ENCODE measurements at places on chromosomes 3 and 15.

DNA sequence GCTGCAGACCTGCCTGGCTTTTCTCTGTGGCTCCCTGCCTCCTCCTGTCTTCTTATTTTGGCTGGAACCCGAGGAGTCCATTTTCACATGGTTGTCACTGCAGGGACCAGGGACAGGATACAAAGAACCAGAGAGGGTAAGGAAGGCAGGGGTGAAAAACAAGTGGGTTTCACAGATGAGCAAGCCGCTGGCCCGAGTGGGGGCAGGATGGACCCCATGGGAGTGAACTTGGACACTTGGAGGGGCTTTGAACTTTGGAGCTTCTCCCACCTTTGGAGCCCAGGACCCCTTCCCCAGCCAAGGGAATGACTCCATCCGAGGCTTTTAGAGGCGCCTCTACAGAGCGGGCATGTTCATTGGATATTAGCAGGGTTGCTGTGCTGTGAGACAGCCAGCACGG, 26.9 kb upstream of the ADCY5 start:
- DNase-seq = no peak

- no peak for DNase-seq
Observed at GRCh38 chr3:71339049-71339448, 244.5 kb downstream of the FOXP1 start.

- DNase-seq = peak; percentile 44
Observed at GRCh38 chr15:33132722-33133345, 61.7 kb downstream of the FMN1 start.

DNA sequence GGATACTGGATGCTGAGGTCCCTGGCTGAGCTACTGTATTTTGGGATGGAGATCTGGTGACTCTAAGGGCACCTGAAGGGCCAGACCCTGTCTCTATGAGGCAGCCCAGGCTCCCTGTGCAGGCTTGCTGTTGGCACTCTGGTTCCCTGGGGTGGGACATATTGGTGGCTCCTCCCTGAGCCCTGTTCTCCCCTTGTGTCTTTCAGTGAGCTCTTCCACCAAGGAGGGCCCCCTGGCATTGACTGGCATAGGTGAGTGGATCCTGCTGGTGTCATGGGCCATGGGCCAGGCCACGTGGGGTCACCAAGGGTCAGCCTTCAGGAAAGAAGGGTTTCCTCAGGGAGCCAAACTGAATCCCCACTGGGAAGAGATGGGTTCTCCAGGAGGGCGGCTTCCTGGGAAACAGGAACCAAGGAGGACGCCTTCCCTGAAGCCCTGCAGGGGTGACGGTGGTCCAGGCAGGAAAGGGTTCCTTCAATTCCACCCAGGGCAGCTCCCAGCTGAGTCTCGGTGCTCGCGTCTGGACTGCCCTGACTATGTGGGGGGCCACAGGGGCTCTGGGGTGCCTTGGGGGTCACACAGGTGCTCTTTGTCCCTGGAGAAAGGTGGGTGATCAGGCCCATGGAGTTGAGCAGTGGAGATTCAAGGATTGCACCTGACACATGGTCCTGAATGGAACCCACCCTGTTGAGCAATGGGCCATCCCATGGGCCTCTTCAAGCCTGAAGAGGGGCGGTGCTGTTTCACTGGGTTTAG, 220.4 kb downstream of the SNRPN start:
- DNase-seq = no peak

DNA sequence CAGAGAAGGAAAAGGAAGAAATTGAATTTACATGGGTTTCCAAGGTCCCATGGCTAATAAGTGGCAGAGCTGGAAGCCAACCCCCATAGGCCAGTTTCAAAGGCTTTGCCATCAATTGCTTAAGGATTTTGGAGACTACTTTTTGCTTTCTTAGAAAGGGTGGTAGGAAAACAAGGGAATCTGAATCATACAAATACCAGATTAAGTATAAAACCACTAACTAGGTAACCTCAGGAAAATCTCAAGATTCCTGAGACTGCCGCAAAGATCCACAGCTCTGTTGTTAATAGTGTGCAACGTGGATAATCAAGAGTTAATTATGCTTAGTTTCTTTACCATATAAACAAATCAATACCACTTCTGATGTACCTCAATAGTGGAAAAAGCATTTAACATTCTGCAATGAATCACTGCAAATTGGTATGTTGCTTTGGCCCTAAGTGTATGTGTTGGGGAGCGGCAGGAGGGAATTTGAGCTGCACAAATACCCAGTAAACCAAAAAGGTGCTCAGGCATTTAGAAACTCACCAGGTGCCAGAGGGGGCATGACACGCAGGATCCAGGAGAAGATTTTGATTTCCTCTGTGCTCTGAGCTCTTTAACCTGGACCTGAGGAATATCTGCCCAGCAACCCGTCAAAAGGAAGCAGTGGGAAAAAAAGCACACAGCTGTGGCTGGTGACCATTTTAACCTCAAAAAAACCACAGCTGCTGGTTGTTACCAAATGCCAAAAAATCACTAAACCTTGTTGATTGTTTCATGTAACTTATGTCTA, 22.0 kb downstream of the AADAC start:
- peak; percentile 21 for DNase-seq

- DNase-seq = no peak
Observed at GRCh38 chr3:15114466-15115358, 15.8 kb upstream of the RBSN start.

DNA sequence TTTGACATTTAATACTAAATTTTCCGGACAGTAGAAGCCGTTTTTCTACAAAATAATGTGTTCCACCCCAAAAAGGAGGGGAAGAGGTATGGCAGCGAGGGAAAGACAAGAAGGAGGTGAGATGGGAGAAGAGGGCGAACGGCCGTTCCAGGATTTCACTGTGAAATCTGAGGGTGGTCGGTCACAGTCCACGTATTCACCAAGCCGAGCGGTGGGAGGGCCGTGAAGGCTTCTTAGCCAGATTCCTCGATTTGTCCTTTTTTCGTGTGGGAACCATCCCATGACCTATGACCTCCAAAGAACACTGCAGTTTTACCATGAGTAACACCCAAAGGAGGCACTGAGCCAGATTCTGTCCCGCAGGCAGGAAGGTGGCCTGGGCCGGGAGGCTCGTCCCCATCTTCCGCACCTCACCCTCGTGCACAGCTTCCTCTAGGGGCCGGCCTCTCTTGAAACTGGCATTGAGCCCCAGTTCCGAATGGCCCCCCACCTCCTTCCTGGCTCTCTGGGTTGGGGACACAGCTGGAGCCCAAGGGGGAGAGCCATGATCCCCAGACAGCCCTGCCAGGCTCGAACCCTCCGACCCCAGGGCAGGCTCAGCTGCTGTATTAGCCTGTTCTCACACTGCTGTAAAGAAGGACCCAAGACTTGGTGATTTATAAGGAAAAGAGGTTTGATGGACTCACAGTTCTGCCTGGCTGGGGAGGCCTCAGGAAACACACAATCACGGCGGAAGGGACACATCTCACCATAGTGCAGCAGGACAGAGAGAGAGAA, 23.7 kb downstream of the XXYLT1 start:
- DNase-seq = no peak

GRCh38 chr15:99729920-99730319, 3.3 kb downstream of the LYSMD4 start:
- peak; percentile 17 for DNase-seq

DNA sequence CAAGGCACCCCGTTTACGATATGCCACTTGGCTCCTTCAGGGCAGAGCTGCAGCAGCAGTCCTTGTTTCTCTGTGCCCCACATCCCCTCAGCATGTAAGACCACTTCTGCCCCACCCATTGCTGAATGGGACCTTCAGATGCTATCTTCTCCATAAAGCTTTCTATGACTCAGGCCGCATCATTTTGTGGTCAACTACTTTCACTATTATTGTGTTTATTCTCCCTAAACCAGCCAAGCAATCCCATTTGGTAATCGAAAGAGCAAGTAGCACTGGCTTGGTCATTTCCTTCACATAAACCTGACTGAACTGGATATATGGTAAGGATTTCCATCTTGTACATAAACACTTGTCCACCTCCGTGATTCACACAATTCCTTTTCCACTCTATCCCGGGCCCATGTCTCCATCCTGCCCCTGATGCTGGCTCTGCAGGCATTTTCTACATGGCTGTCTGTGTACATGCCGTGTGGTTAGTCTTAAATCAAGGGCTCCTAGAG, 25.7 kb downstream of the LIPC start:
- DNase-seq = peak; percentile 61

DNA sequence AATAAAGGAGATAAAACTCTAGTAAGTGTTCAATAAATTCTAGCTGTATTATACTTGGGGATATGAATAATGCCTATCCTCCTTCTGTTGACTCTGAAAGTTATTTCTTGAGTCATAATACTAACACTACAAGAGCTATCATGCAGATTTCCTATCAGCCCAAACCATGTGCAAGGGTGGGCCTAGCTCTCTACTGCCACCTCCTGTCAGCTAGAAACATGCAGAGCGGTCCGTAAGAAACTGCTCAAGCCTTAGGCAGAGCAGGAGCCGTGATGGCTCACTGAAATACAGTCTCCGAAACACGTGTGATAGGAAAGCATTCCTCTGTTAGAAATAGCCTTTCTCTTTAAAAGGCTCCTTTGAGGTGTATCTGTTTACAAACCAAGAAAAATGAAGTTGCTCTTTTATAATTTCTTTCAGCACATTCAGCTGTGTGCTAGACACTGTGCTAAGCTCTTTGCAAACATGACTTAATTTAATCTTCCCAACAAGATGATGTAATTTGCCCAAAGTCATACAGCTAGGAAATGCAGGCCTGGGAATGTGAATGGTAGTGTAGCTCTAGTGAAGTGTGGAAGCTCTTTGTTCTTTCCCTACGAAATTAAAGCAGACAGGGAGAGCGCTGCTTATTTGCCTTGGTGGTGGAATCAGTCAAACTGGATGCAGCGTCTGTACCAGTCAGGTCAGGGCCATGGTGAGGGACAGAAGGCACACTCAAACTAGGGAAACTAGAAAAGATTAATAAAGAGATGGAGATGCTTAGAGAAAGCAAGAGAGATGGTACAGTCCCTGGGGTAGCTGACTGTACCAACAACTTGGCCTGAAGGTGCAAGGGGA, 43.1 kb downstream of the MTHFS start:
- peak; percentile 72 for DNase-seq

- DNase-seq = no peak
Observed at GRCh38 chr3:8303466-8303865, 198.2 kb upstream of the LMCD1 start.

GRCh38 chr15:51320843-51321242, 17.6 kb downstream of the CYP19A1 start:
- DNase-seq = no peak

DNA sequence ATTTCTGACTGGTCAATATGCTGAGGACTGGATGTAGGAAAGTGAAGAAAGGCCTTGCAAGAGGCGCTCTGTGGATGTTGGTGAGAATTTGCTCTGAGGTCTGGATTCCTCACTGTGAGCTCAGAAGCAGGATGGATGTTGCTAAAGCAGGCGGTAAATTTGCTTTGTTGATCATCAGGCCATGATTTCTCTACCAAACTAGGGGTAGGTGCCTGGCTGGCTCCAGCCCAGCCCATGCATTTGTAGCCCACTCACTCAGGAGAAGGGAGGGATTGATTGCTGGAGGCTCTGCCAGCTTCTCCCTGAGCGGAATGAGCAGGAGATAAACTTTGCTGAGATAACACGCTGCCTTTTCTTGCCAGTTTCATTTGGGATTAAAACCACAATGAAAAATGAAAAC, 44.3 kb upstream of the NTRK3 start:
- DNase-seq = no peak

DNA sequence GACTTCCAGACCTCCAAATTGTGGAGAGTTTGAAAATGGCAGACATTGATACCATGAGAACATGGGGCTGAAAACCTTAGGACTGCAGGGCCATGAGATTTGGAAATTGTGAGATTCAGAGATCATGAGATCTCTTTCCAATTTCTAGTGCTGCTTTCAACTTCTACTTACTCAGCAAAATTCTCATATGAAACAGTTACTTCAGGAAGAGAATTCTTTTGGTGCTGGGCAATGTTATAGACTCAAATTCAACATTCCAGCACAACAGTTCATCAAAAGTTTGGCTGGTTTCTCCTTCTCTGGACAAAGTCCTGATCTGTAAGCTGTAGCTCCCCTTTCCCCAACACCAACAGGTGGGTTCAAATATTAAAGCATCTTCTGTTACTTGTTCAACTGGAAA, 506.9 kb upstream of the NECTIN3 start:
- no peak for DNase-seq

DNA sequence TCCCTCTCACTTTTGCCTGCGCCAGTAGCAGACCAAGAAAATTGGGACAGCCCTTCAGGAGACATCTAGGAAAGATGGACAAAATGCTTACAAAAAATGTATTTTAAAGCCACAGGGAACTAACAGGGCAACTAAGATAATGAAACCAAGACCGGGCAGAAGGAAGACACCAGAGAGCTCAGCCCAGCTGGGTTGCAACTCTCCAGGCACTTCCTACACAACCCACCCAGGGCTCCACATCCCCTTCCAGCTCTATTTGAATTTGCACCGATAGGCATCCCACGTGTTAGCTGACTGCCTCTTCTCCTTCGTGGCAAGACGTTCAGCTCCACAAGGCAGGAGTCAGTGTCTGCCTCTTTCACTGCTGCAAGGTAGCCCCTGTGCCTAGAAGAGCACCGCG, 6.6 kb upstream of the ATP10A start:
- no peak for DNase-seq

DNA sequence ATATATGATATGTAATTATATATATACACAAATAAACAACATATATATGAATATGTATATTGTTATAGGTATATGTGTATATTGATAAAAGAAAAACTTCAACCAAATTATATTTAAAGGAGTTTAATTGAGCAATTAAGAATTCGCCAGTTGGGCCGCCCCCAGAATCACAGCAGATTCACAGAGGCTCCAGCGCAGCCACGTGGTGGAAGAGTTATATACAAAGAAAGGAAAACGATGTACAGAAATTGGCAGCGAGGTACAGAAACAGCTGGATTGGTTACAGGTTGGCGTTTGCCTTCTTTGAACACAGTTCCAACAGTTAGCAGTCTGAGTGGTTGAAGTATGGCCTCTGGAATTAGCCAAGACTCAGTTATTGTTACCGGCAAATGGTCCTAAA, 137.3 kb upstream of the SLC24A5 start:
- DNase-seq = no peak

GRCh38 chr3:112689385-112689784, 48.4 kb upstream of the CCDC80 start:
- DNase-seq = no peak

GRCh38 chr15:70348581-70349344, 251.0 kb upstream of the TLE3 start:
- DNase-seq = no peak

GRCh38 chr3:14547693-14548092, 7.6 kb upstream of the GRIP2 start:
- no peak for DNase-seq

- no peak for DNase-seq
Observed at GRCh38 chr3:143963946-143964345, 7.7 kb upstream of the DIPK2A start.

DNA sequence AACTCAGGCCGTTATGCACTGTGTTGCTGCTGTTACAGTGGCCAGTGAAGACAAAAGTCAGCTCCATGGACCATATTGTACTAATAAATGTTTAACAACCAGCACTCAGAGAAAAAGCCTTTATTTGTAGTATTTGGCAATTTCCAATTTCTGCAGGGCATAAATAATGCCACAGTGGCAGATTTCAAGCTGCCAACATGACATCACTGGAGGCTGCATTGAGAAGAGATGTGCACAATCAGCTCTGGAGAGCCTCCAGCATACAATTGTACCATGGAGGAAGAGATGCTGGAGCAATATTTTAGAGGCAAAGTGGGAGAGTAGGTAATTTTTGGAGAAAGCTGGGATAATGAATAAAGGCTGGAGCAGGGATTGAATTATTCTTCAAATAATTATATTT, 9.7 kb upstream of the ALCAM start:
- no peak for DNase-seq

Data from fibroblast of skin of left quadriceps (primary cell).